ENCODE measurements at places on chromosomes 7 and 10. TPM values are rescaled to one million over a fixed set of nuclear protein-coding genes. Genes with fewer than 3 reads are reported as not detected.

Gene ABCC2
- 12.1 TPM for total RNA-seq

Gene TAS2R4
- total RNA-seq, result 1.5 TPM

Gene GDF10
- total RNA-seq, result not detected

Gene MAT1A
- not detected for total RNA-seq

Gene CPVL
- 2.6 TPM for total RNA-seq

Gene VIPR2
- total RNA-seq, result not detected

Gene GRM3
- not detected for total RNA-seq

Gene STAG3
- 1.6 TPM for total RNA-seq

Gene SCIN
- total RNA-seq, result under 0.01 TPM

Gene ANKRD61
- total RNA-seq, result not detected

Data from subcutaneous preadipocyte (primary cell).